ENCODE measurements at places on chromosomes 3 and 15.

DNA sequence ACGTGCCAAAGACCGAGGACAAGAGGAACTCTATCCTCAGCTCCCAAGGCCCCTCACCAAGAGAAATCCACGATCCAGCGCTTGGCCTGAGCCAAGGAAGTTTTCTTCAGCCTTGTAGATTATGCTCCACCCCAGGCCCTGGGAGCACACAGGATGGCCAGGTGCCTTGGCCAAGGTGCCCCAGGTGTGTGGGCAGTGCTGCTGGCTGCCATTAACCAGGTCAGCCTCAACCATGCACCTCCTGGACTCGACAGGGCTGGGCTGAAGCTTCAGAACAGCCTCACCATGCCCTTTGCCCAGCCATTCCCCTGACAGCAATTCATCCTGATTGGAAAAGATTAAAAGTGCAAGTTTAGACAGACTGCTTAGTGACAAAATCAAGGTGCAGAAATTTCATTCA is 10.9 kb upstream of the MESP1 start:
- DNase-seq = no peak

DNA sequence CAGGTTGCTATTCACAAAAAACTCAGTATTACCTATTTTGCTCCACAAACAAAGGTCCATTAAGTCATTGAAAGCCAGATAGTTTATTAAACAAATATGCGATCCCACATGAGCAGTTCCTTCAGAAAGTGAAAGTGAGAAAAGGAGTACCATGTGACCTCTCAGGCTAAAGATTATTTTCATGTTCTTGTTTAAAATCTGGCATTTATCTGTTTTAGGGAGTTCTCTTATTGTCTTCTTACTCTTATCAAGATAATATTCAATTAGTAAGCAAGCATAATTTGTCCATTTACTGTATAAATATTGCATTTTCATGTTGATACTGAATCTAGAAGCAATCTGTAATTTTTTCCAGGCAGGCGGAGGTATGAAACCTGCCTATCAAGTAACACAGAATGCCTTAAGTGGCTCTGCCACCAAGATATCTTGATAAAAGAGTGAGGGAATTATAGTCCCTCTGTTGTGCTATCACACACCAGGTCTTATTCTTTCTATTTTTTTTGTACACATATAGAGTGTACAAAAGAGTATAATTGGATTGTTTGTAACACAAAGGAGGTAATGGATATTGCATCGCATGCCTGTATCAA is 20.1 kb upstream of the PLSCR5 start:
- no peak for DNase-seq

- DNase-seq = no peak
Measured at GRCh38 chr15:76840830-76841460, 64.2 kb downstream of the SCAPER start.

GRCh38 chr15:76793162-76793561 is 112.0 kb downstream of the SCAPER start:
- no peak for DNase-seq

DNA sequence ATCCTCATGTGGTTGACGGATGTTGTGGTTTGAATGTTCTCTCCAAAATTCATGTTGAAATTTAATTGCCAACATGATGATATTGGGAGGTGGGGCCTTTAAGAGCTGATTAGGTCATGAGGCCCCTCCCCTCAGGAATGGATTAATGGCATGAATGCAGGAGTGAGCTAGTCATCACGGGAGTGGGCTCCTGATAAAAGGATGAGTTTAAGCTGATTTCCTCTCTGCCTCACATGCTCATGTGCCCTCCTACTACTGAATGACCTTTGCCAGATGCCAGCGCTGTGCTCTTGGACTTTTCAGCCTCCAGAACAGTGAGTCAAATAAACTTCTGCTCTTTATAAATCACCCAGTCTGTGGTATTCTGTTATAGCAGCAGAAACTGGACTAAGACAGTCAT is 111.2 kb downstream of the MYO5A start:
- DNase-seq = no peak

Data from hematopoietic multipotent progenitor cell treated with erythropoietin and hydrocortisone succinate and interleukin-3 and kit ligand, for 15 days (in vitro differentiated cells).